ENCODE measurements at places on chromosomes 4 and X. TPM values are rescaled to one million over a fixed set of nuclear protein-coding genes. Genes with fewer than 3 reads are reported as not detected.

Gene PGAM4
- polyA plus RNA-seq = 0.66 TPM

Gene APOO
- polyA plus RNA-seq = 35.4 TPM

Gene HAND2
- 0.64 TPM for polyA plus RNA-seq

Gene FAM9B
- 0.14 TPM for polyA plus RNA-seq

GRCh38 chr4:99859618-99860017, 34.6 kb downstream of the LAMTOR3 start:
- no peak for DNase-seq

DNA sequence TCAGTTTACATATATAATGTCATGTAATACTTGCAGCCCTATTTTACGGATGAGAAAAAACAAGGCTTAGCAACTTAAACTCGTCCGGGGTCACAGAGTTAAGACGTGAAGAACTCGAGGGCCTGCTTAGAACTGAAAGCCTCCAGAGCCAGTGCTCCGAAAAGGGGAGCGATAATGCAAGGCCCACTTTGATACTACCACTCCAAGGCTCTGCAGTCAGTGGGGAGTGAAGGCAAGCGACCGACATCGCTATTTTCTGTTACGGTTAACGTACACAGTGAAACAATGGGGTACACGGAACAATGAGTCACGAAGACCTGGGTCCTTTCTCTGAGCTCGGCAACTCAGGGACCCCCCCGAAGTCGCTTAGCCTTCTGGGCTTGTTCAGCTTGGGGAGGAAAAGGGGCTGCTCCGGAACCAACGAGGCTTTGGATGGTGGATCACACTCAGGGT, 965 bp downstream of the PPA2 start:
- no peak for DNase-seq

Gene TMEM187
- 5.2 TPM for polyA plus RNA-seq

Gene UGT2B10
- polyA plus RNA-seq = 0.15 TPM

Gene SLC25A4
- polyA plus RNA-seq = 40.8 TPM

DNA sequence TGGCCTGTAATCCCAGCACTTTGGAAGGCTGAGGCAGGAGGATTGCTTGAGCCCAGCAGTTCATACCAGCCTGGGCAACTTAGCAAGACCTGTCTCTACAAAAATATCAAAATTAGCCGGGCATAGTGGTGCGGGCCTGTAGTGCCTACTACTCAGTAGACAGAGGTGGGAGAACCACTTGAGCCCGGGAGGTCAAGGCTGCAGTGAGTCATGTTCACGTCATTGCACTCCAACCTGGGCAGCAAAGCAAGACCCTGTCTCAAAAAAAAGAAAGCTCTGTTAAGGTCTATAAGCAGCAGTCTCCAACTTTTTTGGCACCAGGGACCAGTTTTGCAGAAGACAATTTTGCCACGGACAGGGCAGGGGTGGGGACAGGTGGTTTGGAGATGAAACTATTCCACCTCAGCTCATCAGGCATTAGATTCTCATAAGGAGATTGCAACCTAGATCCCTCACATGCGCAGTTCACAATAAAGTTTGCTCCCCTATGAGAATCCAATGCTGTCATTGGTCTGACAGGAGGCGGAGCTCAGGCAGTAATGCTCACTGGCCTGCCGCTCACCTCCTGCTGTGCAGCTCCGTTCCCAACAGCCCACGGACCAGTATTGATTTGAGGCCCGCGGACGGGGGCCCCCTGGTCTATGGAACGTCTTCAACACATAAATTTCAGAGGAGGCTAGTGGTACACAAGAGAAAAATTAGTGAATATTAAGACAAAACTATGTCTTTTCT, 67.9 kb downstream of the KLHL8 start:
- no peak for DNase-seq

DNA sequence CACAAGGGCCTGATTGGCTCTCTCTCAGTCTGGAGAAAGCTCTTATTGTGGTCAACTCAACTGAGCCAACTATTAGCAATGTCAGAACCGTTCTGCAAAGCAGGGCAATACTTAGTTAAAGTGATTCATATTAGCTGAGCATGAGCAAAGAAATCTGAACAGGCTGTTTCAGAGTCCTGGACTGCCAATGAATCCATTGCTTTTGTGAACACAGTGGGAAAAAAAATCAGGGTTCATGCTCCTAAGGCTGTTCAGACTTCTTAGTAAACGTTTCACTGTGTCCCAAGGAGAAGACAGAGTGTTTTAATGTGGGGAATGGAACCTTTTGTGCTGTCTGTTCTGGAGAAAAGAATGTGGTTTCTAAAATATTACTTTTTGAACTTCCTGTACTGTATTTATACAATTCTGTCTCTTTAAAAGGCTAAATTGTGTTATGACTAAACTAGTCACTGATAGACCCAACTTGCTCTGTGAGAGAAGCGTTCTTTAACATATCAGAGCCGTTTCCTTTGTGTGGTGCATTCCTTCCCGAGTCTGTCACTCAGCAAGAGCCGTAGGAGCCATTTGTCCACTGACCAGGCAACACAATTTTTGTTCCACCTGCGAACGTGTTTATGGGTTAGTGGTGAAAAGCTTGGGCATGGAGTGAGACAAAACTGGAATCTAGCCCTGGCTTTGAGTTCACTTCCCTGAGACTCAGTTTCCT, 366.1 kb downstream of the FBXO8 start:
- no peak for DNase-seq

Gene OPHN1
- polyA plus RNA-seq = 8.4 TPM

Gene PPEF2
- 0.06 TPM for polyA plus RNA-seq

- DNase-seq = no peak
Observed at GRCh38 chr4:70298051-70298450, 36.7 kb upstream of the CABS1 start.

- DNase-seq = no peak
Observed at GRCh38 chrX:148580016-148580415, 79.6 kb downstream of the AFF2 start.

Gene CPZ
- 19.4 TPM for polyA plus RNA-seq

GRCh38 chr4:176350671-176351070, 30.9 kb downstream of the SPCS3 start:
- DNase-seq = no peak

DNA sequence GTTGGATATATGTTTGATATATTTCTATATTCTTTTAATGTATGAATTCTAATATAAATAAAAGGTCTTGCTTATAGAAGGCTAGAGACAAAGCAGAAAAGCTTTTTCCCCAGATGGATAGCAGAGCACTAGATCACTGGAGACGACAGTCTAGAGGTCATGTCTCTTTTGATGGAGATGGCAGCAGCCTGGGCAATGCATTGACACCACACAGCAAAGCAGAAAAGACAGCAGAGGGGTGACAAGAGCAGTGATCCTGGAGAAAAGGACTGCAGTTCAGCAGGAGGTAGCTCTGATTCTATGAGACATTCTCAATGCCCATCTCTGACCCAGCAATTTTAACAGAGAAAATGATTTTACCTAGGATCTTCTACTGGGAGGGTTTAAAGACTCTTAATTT, 210.6 kb downstream of the DTHD1 start:
- no peak for DNase-seq

DNA sequence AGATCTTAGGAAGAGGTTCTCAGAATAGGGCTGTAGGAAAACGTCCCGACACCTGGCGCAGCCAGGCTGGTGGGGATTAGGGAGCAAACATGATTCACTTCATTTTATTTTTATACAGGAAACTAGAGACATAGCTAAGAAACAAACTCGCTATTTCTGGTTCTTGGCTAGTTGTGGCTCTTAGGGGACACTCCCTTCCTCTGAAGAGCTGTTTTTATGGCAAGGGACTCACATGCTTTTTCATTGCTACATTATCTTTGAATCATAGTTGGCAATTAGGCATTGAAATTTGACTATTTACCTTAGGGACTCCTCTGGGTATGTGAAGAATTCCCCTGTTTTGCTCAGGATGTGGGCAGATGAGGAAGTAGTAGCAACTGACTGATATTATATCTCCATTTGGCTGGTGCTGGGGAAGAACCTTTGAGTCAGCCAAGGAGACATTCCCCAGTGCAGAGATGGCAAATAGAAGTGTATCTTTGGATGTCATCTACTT, 174.5 kb downstream of the SMIM20 start:
- no peak for DNase-seq

- DNase-seq = no peak
Observed at GRCh38 chrX:10011991-10012390, 44.8 kb downstream of the CLDN34 start.

Gene SRPK3
- polyA plus RNA-seq = 6.7 TPM

Gene DCAF4L1
- 0.07 TPM for polyA plus RNA-seq

Gene CFAP47
- 1.1 TPM for polyA plus RNA-seq

DNA sequence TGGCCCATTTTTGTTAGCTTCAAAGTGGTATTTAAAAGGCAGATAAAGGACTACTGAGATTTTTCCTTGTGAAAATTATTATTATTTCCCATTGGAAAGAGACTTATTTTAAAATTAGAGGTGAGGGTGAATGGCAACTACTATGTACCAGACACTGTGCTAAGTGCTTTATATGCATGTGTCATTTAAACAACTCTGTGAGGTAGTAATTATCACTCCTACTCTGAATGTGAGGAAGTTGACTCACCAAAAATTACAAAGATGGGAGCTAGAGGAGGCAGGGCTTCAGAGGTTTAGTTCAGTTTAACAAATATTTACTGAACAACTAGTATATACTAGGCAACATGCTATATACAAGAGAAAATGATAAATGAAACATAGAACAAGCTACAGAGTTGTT, 78.2 kb downstream of the MSL3 start:
- DNase-seq = no peak

Gene FAM184B
- 0.30 TPM for polyA plus RNA-seq

DNA sequence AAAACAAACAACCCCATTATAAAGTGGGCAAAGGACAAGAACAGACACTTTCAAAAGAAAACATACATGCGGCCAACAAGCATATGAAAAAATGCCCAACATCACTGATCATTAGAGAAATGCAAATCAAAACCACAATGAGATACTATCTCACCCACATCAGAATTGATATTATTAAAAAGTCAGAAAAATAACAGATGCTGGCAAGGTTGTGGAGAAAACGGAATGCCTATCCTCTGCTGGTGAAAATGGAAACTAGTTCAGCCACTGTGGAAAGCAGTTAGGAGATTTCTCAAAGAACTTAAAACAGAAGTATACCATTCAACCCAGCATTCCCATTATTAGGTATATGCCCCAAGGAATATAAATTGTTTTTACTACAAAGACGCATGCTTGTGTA, 112.5 kb downstream of the JADE1 start:
- no peak for DNase-seq

Gene FAM156A
- polyA plus RNA-seq = 30.3 TPM

- DNase-seq = peak; percentile 39
Observed at GRCh38 chr4:18675586-18676525, 654.3 kb upstream of the LCORL start.

Gene SPIN2A
- polyA plus RNA-seq = 4.1 TPM

DNA sequence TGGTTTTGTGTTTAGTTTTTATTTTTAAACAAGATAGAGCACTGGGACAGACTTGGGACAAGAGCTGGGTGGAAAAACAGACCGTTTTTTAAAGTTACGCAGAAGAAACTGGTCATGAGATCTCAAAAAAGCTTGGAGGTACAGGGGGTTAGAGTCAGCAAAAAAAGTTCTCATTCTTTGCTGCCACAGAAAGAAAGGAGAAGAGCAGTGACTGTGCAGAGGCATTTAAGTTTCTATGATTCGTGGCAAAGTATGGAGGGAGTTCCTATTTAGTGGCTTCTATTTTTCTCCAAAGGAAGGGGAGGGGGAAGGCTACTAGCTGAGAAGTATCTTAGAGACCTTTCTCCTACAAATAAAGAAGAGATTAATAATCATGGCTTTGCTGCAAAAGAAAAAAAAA, 68.3 kb downstream of the MANBA start:
- DNase-seq = no peak

DNA sequence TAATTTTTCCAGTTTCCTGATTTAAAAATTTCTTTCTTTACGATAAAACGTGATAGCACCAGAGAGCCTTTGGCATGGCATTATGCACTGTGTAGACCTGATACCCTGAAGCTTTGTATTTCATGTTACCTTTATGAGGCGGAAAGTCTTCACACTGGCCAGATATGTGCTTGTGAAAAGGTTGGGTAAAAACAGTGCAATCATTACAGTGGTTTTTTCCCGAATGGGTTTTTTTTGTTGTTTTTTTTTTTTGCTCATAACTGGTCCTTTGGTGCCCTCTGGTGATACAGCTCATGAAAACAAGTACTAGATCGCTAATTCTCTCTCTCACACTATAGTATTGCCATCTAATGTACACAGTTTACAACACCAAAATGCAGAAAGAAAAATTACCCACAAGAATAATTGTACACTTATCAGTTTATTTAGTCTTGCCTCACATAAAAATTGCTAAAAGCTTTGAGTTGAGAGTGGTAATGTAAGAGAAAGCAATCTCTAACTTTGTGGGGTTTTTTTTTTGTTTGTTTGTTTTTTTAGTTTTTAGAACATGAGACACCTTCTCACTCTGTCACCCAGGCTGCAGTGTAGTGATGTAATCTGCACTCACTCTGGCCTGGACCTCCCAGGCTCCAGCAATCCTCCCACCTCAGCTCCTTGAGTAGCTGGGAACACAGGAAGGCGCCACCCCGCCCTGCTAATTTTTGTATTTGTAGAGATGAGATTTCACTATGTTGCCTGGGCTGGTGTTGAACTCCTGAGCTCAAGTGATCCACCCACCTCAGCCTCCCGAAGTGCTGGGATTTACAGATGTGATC, 21.3 kb downstream of the SPCS3 start:
- DNase-seq = peak; percentile 43

DNA sequence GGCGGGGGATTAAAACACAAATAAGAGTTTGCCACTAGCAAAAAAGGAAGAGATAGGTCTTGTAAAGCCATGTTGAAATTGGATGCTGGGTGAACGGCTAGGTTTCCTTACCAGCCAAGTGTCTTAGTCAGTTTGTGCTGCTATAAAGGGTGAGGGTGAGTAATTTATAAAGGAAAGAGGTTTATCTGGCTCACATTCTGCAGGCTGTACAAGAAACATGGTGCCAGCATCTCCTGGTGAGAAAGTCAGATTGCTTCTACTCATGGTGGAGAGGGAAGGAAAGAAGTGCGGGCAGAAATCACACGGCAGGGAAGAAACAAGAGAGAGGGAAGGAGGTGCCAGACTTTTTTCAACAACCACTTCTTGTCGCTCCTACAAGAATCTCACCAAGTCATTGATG, 507.5 kb downstream of the SPOCK3 start:
- no peak for DNase-seq

- no peak for DNase-seq
Observed at GRCh38 chr4:60759518-60760245, 440.4 kb upstream of the ADGRL3 start.

DNA sequence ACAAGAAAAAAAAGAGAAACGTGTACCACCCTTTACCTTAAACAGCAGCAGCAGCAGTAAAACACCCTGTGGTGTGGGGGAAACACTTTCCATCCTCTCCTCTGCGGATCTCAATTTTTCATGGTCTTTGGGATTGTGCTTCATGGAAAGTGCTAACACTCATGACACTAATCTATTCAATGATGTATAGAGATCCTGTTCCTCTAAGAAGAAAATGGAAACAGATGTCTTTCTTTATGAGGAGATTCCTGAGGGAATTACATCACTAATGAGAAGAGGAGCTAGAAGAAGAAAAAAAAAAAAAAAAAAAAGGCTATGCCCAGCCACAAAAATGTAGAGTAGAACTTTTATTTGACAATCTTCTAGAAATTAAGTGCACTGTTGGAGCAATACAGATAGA, 62.9 kb upstream of the NDST3 start:
- no peak for DNase-seq

- DNase-seq = no peak
Observed at GRCh38 chr4:79147251-79147650, 178.6 kb downstream of the NAA11 start.

Data from left renal pelvis (tissue), 4 donors.